AG09309 (cell line): ENCODE measurements at places on chromosomes 7 and 10.

GRCh38 chr10:3165196-3165595, 7.4 kb downstream of the PITRM1 start:
- no peak for DNase-seq

DNA sequence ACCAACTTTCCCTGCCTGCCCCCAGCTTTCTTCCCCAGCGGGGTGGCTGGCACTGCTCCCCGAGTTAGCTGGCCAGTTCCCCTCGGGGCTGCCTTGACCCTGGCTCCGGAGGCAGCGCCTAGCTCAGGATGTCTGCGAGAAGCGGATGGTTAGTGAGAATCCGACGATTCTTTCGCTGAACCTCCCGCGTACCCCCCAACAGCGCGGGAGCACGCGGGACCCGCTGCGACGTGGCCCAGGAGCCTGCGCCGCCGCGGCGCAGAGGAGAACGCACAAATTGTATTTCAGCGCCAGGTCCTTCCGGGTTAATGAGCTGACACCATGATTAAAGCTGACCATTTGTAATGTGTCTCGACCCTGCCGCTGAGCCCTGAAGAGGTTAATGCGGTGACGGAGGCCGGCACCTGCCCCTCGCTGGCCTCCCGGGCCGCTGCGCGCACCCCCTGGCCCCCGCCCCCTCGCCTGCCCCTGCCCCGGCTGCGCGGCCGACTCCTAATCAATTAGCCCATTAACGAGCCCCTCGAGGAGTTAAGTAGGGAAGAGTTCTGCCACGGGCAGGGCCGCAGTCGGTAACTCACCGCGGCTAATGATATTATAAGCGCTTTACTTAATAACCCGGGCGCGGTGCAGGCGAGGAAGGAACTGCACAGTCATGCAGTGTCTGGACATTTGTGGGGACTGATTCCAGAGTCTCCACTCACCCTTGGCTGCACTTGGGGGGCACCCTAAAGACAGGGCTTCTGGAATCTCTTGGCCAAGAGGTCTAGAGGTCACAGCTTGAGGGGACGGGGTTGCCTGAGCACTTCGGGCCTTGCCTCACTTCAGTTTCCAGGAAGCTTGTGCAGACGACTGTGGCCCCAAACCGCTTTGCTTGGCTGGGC, 1.7 kb upstream of the HMX2 start:
- DNase-seq = no peak

DNA sequence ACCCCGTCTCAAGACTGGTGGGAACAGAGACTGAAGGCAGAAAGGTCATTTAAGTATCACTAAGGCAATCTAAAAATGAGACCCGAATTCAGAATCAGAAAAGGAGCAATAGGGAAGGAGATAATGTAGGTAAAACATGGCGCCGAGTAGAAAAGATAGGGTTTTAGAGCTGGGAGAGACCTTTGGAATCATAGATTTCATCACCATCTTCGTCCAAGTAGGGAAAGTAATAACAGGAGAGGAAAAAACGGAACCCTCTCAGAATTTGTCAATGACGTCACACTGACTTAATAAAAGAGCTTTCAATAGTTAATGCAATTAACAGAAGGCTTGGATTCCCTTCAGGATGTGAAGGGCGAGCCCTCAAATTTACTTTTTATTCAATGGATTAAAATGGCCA, 1.0 kb upstream of the UBN2 start:
- DNase-seq = no peak

- DNase-seq = no peak
Observed at GRCh38 chr10:97060441-97061084, 125.2 kb downstream of the SLIT1 start.
